ENCODE measurements at places on chromosomes 4 and X.

GRCh38 chr4:38785041-38785790 is 2.4 kb upstream of the TLR10 start:
- H3K4me1 ChIP-seq = peaks cover 16% of the 10 kb centered on the region
- no peak for DNase-seq
- H3K27ac ChIP-seq = peak overlapping the region; percentile 57
- H3K27me3 ChIP-seq = no peaks in the 10 kb centered on the region
- no peaks in the 10 kb centered on the region for H3K36me3 ChIP-seq

- no peaks in the 10 kb centered on the region for H3K36me3 ChIP-seq
- no peaks in the 10 kb centered on the region for H3K27me3 ChIP-seq
- H3K27ac ChIP-seq = no peak overlapping the region
- H3K4me1 ChIP-seq = no peaks in the 10 kb centered on the region
Measured at GRCh38 chr4:182062936-182063335, 180.3 kb upstream of the TENM3 start.

GRCh38 chrX:154411981-154412340 is 622 bp downstream of the TAFAZZIN start:
- H3K27ac ChIP-seq = peak overlapping the region; percentile 90
- H3K27me3 ChIP-seq = no peaks in the 10 kb centered on the region
- no peaks in the 10 kb centered on the region for H3K36me3 ChIP-seq

GRCh38 chr4:29014555-29014954 is 1705.6 kb upstream of the PCDH7 start:
- DNase-seq = no peak
- no peaks in the 10 kb centered on the region for H3K4me1 ChIP-seq
- no peaks in the 10 kb centered on the region for H3K27me3 ChIP-seq
- no peak overlapping the region for H3K4me3 ChIP-seq
- no peaks in the 10 kb centered on the region for H3K36me3 ChIP-seq

- no peaks in the 10 kb centered on the region for H3K36me3 ChIP-seq
- no peaks in the 10 kb centered on the region for H3K27me3 ChIP-seq
- no peaks in the 10 kb centered on the region for H3K4me1 ChIP-seq
- DNase-seq = no peak
- no peak overlapping the region for H3K27ac ChIP-seq
Measured at GRCh38 chr4:139940600-139940999, 213.4 kb downstream of the MAML3 start.

DNA sequence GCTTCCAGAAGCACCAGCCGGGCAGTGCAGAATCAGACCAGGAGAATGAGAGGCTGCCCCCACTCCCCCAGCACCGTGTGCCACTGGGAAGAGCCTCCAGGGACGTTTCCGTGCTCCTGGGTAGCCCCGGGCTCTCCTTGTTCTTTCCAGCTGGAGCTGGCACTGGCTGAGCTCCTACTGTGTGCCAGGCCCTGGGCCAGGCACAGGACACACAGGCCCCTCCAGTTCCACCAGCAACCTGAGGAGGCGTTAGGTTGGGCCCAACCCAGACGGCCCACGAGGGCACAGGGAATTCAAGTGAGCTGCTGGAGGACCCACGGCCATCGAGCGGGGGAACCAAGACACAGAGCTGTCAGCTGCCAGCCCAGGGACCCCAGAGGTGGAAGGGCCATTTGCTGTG is 15.9 kb upstream of the ADRA2C start:
- no peaks in the 10 kb centered on the region for H3K27me3 ChIP-seq
- H3K4me3 ChIP-seq = no peak overlapping the region
- DNase-seq = no peak
- H3K36me3 ChIP-seq = no peaks in the 10 kb centered on the region
- H3K4me1 ChIP-seq = peaks cover 3% of the 10 kb centered on the region
